Fibroblast of skin of left biceps (primary cell): ENCODE measurements at places on chromosomes 12 and 14.

DNA sequence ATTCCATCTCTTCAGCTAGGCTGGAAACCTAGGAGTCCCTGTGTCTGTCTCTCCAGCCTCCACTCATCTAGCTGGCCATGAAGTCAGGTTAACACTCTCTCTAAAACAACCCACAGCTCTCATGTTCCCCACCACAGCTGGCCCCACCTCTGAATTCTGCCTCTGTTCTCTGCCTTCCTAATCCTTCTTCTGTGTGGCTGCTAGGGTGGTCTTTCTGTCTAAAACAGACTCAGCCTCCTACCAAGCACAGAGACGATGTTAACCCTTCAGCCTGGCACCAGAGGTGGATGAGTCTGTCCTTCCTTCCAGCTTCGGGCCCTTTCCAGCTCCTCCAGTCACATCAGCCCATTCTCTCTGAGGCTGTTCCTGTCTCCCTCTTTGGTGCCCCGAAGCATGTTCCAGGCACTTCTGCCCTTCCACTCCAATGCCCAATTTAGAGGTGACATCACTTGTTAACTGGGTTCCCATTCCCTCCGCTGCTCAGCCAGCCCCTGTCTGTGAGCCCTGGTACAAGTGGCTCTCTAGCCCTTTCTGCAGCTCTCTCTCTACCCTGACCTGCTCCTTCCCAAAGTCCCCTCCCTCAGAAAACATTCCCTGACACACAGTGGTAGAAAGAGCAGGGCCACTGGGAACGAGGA, 9.1 kb downstream of the FIGNL2 start:
- no peak for DNase-seq

GRCh38 chr14:103052407-103052806, 4.9 kb downstream of the CDC42BPB start:
- DNase-seq: no peak

DNA sequence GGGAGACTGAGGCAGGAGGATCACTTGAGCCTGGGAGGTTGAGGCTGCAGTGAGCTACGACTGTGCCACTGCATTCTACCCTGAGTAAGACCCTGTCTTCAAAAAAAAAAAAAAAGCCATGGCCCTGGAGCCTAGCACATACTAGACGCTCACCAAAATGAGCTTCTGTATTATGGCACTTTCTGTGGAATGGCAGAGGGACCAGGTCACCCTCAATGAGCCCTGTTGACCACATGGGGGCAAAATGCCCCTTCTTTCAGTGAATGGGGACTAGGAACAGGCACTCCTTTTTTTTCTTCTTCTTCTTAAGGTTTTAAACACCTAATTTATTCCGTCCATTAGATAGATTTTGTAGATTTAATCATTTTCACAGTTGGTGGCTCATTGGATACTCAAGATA, 50.5 kb downstream of the FAM222A start:
- no peak for DNase-seq

DNA sequence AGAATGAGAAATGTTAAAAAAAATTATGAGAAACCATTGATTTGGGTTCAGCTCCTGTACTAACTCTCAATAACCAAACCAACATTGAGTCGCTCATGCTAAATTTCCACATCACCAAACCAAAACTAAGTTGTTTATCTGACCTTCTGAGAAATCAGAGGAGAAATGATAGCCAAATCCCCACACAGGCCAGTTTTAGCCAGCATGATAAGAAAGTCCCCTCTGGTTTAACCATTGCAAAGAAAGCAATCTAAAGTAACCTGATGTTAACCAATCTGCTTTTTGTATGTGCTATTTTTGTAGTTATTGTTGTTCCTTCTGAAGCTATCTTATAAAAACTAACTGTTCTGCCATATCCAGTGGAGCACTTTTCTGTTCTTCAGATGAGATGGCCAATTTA, 599.7 kb downstream of the SLC16A7 start:
- DNase-seq: no peak

DNA sequence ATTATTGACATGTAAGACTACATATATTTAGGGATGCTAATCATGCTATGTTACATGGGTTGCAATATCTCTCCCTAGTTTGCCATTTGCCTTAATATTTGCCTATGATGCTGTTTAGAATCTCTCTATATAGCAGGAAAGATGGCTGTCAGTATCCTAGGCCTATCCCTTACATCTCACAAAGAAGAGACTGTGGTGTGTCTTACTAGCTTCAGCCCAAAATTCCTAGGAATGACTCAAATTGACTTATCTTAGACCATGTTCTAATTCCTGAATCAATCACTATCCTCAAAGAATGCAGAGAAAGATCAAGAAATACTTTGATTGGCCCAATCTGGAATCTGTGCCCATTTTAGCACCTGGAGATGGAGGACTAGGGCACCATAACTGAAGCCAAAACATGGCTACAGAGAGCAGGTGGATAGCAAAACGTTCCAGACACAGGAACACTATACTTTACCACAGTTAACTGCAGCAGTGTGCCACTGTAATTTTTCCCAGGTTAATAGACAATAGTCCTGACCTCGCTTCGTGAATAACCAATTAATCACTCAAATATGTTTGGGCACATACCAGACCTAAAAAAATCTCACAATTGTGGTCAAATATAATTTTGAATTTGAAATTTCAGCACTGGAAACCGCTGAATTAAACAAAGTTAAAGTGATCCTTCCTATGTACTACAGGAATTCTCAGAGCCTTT, 32.7 kb upstream of the GLIPR1 start:
- DNase-seq: no peak
